ENCODE measurements at places on chromosomes 7 and 10.

- DNase-seq, result no peak
These were observed 91.2 kb upstream of the SEM1 start for GRCh38 chr7:96800824-96801223.

DNA sequence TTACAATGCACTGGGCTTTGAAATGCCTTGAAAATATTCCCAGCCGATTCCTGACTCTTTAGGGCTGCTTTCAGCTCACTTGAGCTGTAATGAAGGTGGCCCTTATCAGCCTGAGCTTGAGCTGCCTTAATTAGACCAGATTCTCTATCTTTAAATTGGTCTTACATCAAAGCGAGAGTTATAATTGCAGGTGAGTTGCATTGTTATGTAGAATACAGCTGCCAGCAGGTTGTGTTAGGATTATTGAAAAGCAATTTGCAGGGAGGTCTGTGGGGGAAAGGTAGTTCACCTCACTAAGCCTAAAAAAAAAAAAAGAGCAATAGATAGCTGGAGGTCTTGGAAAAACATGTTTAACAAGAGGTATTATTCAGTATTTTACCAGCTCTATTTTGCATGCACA, 142.2 kb upstream of the HABP2 start:
- no peak for DNase-seq

- DNase-seq, result no peak
These were observed 416.6 kb downstream of the PHTF2 start for GRCh38 chr7:78215199-78215598.

DNA sequence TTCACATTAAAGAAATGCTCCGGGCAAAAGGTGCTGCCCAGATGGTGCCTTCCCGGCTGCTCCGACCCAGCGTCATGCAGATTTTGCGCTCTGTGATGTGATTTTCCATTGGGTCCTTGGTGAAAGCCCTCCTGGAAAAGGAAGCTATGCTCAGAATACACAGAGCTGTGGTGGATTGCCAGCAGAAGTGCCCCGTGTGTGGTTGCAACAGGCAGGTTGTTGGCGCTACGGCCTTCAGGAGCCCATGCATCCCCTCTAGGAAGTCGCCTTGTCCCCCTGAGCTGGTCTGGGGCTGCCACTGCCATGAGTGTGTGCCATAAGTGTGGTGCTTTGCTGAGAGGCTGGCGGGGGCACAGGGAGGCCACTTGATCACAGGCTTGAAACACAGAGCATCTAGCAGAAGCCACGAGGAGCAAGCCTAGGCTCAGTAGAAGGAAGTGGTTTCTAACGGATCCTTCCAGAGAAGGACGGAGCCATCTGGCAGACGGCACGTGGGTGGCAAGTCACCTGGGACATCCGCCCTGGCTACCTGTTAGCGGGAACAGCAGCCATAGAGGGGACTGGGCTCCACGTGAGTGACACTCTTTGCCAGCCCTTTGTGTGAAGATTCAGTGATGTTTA, 210.9 kb downstream of the CUX1 start:
- peak; percentile 73 for DNase-seq

GRCh38 chr10:27153845-27154193, 365 bp downstream of the YME1L1 start:
- peak; percentile 51 for DNase-seq
